Germinal center (tissue), 1 donor: ENCODE measurements at places on chromosomes 12 and 14.

GRCh38 chr12:110794623-110795280 is 52.0 kb upstream of the CCDC63 start:
- no peak for DNase-seq

- no peak for DNase-seq
Observed at GRCh38 chr12:80268924-80269749, 169.8 kb downstream of the OTOGL start.

- DNase-seq: peak; percentile 76
Observed at GRCh38 chr12:92702754-92703679, at the start of gene PLEKHG7. Gene PLEKHG7, plus strand, starts transcription at chr12:92702989. Its CDS starts 3,643 bp downstream, at chr12:92706632.

GRCh38 chr12:27213830-27214787 is 30.0 kb upstream of the STK38L start:
- DNase-seq: no peak

DNA sequence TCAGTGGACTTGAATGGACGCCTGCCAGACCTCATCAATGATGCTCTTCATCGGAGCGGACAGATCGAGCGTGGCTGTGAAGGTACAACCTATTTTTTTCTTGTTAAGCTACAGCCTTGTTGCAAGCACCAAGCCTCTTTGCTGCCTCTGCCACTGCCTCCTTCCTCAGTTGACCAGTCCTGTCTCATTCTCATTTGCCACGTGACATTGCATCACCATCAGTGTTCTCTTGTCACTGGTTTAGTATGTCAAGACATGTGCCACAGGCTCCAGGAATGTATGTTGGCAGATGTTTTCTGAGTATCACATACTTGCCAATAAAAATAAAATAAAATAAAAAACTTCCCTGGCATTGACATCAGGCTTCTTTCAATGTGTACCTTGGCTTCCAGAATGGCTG is 798.1 kb downstream of the NRXN3 start:
- DNase-seq: no peak

GRCh38 chr12:75815756-75816155 is 215.8 kb downstream of the PHLDA1 start:
- DNase-seq: no peak

GRCh38 chr12:115433014-115433634 is 749.1 kb upstream of the TBX3 start:
- no peak for DNase-seq

- peak; percentile 73 for DNase-seq
Observed at GRCh38 chr12:71694099-71694820, 8.4 kb downstream of the TMEM19 start.

GRCh38 chr12:968545-968944 is 19.1 kb upstream of the RAD52 start:
- no peak for DNase-seq

- no peak for DNase-seq
Observed at GRCh38 chr12:99911967-99912366, 72.8 kb downstream of the ANKS1B start.
